ENCODE measurements at places on chromosomes 4 and X.

DNA sequence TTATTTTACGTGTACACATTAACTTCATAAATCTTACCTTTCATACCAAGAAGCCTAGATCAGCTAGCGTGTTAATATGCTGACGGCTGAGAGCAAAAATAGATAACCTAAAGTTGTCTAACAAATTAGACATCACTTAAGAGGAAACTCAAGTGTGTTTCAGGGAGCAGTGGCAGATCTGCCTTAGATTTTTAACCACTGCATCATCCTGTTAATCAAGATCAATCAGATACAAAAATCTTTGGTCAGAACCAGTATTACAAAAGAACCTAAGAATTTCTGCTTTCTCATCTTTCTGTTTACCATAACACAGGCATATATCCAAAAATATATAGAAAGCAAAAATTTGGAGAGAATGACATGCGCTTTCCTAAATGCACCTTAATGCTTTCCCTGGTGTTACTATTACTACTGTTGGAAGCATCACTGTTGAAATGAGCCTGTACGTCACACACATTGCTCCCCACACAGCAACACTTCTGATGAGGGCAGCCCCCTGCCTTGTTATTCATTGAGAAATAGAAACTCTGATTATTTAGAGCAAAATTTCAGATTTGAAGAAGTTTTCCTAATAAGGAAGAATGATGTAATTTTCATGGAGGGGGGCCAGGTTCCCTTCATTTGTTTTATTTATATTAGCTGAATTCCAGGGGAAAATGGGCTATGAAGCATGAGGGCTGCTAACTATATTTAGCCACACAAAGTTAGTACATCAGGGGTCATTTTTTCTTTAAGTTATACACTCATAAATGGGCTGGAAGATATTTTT lies 152.3 kb downstream of the CBR4 start:
- peaks cover 38% of the 10 kb centered on the region for H3K4me1 ChIP-seq
- no peak for DNase-seq
- H3K4me3 ChIP-seq: no peak overlapping the region
- H3K27ac ChIP-seq: peak overlapping the region; percentile 66

DNA sequence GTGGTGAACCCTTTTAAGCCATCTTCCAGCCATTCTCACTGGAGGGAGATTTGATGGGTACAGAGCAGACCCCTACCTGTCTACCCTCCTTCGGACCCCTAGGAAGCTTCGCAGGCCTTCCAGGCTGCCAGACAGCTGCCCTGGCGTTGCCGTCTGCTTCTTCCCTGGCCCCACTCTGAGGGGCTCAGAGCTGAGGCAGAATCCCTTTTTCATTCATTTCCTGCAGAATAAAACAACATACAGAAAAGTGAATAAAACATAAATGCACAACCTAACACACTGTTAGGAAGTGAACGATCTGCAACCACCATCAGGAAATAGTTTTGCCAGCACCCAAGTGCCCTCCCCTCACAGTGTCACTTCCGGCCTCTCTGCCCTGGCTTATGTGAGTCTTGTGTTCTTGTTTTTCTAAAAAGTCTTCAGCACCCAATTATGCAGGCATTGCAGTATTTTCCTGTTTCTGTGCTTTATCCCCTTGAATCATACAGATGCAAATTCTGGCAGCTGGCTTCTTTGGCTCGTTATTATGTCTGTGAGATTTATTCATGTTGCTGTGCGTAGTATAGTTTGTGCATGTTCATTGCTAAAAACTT lies 5.6 kb upstream of the ADD1 start:
- no peak for DNase-seq
- no peaks in the 10 kb centered on the region for H3K27me3 ChIP-seq
- peak overlapping the region; percentile 12 for H3K27ac ChIP-seq
- peaks cover 7% of the 10 kb centered on the region for H3K36me3 ChIP-seq
- H3K4me3 ChIP-seq: no peak overlapping the region

- H3K27ac ChIP-seq: no peak overlapping the region
- no peak for DNase-seq
- no peaks in the 10 kb centered on the region for H3K36me3 ChIP-seq
- H3K4me3 ChIP-seq: no peak overlapping the region
- H3K27me3 ChIP-seq: no peaks in the 10 kb centered on the region
These were observed 159.1 kb upstream of the DGKK start for GRCh38 chrX:50629774-50630173.

GRCh38 chr4:19689511-19689910 lies 562.2 kb upstream of the SLIT2 start:
- H3K27me3 ChIP-seq: no peaks in the 10 kb centered on the region
- no peaks in the 10 kb centered on the region for H3K36me3 ChIP-seq
- H3K4me3 ChIP-seq: no peak overlapping the region

DNA sequence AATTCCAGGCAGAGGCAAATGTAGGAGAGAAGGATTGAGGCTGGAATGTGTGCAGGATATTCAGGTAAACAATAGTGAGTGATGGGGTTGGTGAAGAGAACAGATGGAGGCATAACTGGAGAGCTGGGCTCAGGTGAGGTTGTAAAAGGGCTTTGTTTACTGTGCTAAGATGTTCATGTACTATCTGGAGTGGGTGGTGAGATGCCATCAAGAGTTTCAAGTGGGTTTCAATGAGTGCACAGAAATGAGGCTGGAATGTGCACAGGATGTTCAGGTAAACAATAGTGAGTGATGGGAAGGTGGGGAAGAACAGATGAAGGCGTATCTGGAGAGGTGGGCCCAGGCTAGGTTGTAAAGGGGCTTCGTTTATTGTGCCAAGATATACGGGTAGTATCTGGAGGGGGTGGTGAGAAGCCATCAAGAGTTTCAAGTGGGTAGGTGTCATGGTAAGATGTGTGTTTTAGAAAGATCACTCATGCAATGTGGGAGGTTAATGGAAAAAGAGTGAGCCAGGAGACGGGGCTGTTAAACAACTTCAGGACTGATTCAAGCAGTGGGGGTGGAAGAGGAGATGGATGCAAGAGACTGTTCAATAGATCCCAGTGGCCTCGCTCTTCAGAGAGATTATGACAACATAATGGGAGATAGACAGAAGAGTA lies 25.4 kb upstream of the NMU start:
- H3K4me3 ChIP-seq: no peak overlapping the region
- DNase-seq: peak; percentile 75
- no peaks in the 10 kb centered on the region for H3K36me3 ChIP-seq
- H3K4me1 ChIP-seq: no peaks in the 10 kb centered on the region
- H3K27me3 ChIP-seq: no peaks in the 10 kb centered on the region

DNA sequence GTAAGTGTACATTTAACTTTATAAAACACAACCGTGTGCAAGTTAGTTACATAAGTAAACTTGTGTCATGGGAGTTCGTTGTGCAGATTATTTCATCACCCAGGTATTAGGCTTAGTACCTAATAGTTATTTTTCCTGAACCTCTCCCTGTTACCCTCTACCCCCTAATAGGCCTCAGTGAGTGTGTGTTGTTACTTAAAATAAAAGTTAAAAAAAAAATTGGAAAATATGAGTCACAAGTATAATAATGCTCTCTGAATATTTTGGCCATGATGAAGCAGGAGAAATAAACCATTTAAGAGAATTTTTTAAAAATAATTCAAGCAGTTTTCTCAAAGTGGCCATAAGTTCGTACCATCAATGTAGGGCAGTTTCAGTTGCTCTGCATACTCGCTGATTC lies 105.1 kb upstream of the GRID2 start:
- no peaks in the 10 kb centered on the region for H3K36me3 ChIP-seq
- H3K27ac ChIP-seq: no peak overlapping the region
- DNase-seq: no peak
- H3K4me1 ChIP-seq: no peaks in the 10 kb centered on the region

DNA sequence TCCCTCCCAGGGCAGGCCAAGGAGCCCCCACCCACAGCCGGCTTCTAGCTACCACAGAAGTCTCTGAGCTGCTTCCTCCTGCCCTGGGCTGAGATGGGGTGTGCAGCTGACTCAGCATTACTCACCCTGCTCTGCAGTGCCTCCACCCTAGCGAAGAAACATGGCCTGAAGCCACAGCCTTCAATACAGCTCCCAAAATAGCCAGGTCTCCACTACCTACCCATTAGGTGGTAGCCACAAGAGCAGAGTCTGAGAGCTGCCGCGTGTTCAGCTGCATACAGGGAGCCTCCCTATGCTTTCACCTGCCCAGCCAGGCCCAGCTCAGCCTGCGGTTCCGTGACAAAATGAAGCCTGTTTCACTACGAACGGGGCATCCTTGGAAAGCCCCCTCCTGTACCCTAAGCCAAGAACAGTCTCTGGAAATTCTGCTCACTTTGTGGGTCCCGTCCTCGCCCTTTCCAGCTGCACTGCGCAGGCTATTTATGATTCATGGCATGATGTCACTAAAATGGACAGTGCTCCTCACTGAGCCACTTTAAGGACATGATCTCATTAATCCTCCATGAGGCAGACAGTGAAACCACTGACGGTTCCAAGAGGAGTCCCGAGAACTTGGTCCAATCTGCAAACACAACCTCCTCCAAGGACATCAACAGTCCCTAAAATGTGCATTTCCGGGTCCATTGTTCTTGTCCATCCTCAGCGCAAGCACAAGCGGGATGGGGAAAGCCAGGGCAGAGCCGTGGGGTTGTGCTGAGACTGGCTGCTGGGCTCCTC lies 20.2 kb downstream of the WDR1 start:
- peaks cover 65% of the 10 kb centered on the region for H3K36me3 ChIP-seq
- H3K4me1 ChIP-seq: peaks cover 42% of the 10 kb centered on the region
- H3K27ac ChIP-seq: peak overlapping the region; percentile 37
- no peaks in the 10 kb centered on the region for H3K27me3 ChIP-seq

DNA sequence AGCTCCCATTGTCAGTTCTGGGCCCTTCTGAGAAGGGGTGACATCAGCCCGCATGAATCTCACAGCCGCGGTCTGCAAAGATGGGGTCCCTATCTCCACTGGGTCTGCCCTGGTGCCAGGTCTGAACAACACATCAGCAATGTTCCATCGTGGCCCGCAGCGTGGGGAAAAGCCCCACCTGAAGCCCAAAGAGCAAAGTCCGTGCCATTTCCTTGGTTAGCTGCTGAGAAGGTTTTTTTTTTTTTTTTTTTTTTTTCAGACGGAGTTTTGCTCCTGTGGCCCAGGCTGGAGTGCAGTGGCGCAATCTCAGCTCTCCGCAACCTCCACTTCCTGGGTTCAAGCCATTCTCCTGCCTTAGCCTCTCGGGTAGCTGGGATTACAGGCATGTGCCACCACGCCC lies 79.4 kb downstream of the DCTD start:
- no peaks in the 10 kb centered on the region for H3K27me3 ChIP-seq
- no peak overlapping the region for H3K27ac ChIP-seq
- no peak for DNase-seq
- no peaks in the 10 kb centered on the region for H3K4me1 ChIP-seq
- H3K4me3 ChIP-seq: no peak overlapping the region

DNA sequence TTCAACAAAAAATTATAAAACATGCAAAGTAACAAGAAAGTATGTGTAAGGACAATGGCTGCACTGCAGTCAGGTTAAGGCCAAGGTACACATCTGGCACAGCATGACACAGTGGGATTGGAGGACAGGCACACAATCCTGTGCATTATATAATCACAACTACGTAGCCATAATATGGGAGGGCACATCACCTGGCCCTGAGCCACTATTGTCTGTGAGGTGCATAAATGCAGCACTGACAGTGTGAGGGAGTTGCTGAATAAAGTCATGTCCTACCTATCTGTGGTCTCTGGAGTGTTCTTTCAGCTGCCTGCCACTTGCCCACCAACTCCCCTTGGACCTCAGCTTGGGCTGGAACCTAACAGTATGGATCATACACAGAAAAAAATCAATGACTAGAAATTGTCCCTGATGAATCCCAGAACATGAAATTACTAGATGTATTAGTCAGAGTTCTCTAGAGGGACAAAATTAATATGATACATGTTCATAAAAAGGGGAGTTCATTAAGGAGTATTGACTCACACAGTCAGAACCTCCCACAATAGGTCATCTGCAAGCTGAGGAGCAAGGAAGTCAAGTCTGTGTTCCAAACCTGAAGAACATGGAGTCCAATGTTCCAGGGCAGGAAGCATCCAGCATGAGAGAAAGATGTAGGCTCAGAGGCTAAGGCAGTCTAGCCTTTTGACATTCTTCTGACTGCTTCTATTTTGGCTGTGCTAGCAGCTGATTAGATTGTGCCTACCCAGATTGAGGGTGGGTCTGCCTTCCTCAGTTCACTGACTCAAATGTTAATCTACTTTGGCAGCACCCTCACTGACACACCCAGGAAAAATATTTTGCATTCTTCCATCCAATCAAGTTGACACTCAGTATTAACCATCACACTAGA lies 46.4 kb upstream of the KCTD8 start:
- H3K4me1 ChIP-seq: no peaks in the 10 kb centered on the region
- no peaks in the 10 kb centered on the region for H3K27me3 ChIP-seq
- no peaks in the 10 kb centered on the region for H3K36me3 ChIP-seq

DNA sequence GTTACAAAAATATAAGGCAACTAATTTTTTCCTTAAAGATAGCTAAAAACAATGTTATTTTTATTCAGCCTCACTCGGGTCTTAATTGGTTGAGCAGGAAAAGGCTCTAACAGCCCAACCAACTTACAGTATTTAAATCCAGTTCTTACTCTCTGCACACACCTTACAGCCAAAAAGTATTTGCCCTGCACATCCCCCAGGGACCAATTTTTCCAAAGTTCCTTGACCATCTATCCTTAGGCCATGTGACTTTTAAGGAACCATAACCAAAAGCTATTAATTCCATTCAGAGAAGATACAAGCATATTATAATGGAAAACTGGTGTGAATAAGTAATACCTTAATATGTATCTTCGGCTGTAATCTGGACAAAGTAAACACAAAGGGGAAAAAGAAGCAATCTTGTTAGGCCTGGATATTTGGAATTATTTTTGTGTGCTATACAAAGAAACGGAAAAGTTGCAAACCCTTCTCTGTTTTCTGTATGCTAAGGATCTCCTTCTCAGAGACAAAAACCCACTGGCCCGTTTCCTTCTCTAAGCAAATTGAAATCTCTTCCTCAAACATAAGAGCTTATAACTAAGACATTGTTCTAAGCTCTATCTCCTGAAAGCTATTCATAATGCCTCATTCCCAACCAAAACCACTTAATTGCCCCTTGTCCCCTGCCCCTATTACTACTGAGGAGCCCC lies 1.0 kb upstream of the THAP9 start:
- no peaks in the 10 kb centered on the region for H3K27me3 ChIP-seq
- no peak for DNase-seq
- H3K4me1 ChIP-seq: peaks cover 17% of the 10 kb centered on the region
- no peak overlapping the region for H3K4me3 ChIP-seq
- H3K27ac ChIP-seq: peak overlapping the region; percentile 82
- peaks cover 4% of the 10 kb centered on the region for H3K36me3 ChIP-seq

- no peaks in the 10 kb centered on the region for H3K27me3 ChIP-seq
- DNase-seq: no peak
- peaks cover 22% of the 10 kb centered on the region for H3K4me1 ChIP-seq
- no peak overlapping the region for H3K27ac ChIP-seq
These were observed 87.0 kb downstream of the IRF2 start for GRCh38 chr4:184387351-184387750.

DNA sequence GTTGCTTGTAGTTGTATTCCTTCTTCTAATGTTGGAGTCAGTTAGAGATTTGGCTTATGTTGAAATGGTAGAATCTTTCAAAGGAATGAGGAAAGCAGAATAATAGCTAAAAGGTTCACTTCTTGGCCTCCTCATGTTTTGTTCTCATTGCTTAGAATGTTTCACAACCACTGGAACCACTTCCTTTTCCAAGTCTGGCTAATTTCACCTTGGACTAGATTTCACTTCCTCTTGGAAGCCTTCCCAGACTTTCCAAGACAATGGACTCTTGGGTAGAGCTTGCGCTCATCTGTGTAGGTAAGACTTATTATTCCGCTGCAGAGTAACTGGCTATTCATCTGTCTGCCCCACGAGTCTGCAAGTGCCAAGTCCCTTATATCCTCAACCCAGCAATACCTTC lies 8.3 kb downstream of the SPATA18 start:
- H3K36me3 ChIP-seq: no peaks in the 10 kb centered on the region
- no peak overlapping the region for H3K4me3 ChIP-seq
- H3K27ac ChIP-seq: no peak overlapping the region

Measured in thyroid gland (tissue), 4 donors.